ENCODE measurements at places on chromosomes 1 and 21.

DNA sequence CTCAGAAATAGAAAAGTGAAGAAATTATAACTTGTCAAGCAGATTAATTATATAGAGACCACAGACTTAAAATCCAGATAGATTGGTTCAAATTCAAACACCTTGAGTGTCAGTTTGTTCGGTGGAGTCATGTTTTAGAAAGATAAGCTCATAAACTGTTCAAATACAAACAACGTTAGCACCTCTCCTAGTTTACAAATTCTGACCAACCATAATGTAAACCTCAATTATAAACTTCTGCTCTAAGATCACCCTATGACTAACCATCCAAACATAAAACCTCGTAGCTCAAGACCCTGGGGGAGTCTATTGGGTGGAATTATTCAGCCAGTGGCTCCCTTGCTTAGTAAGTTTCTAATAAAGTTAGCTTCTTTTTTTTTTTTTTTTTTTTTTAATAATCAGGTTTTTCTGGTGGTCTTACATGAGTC, 12.4 kb downstream of the CBR1 start:
- no peak for DNase-seq

- no peak for DNase-seq
These were observed 25.5 kb upstream of the PSMG1 start for GRCh38 chr21:39208624-39209333.

GRCh38 chr1:192631749-192632148, 4.2 kb upstream of the RGS13 start:
- no peak for DNase-seq

DNA sequence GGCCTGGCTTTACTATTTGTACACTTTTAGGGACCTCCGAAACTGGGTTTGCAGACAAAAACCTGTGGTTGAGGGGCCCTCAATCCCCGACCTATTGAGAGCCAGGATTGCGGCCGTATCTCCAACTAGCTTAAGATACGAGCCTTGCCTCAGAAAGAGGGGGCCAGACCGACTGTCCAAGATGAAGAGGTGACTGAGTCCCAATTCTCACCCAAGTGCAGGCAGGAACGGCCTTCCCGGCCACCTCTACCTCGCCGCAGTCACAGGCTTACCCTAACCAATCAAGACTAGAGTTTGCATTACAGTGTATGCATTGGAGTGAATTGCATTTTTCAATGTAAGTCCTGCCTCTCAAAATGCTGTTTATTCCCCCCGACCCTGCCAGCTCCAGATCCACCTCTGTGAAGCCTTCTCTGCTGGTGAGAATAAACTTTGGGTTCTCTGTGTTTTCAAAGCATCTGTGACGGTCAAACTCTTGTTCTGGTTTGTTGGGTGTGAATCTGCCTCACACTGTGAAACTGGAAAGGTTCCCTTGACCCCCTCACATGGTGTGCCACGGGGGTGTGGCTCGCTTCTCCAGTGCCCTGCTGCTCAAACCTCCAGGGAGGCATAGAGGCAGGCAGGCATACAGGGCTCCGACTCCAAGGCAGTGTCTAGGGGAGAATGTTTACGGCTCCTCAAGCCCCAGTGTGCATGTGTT, 62.2 kb upstream of the WLS start:
- no peak for DNase-seq

DNA sequence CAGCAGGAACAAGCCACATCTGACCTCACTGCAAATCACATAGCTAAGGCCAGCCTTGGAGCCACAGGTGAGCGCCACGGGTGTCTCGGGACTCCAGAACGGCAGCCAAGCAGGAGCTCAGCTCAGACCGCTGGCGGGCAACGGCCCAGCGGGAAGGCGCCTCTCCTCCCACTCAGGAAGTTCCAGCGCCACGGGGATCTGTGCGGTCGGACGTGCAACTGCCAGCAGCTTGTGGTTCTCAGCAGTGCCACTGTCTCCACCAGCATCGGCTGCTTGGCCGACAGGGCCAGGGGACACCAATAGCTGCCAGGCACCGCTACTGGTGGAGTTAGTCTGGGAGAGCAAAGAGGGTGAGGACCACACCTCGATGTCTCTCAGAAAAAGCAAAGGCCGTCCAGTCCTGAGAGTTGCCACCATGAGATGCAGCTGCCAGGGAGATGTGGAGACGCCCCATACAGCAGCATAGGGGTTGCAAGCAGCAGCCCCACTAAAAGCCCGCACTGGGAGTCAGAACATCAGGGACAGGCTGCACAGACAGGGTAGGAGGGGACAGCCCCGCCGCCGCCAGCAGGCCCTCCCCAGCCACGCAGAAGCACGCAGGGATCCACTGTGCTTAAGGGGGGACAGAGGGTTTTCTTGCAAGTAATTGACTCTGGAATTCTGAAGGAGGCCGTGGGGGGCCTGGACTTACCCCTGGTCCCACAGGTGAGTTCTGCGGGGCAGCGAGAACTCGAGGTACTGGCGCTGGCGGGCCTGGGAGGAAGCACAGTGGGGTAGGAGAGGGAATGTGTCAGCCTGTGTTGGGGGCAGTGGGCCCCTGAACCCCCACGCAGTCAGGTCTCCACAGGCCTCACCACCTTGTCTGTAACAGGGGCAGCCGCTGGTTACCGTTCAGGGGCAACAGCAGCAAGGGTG, 83.5 kb downstream of the NPHP4 start:
- no peak for DNase-seq

DNA sequence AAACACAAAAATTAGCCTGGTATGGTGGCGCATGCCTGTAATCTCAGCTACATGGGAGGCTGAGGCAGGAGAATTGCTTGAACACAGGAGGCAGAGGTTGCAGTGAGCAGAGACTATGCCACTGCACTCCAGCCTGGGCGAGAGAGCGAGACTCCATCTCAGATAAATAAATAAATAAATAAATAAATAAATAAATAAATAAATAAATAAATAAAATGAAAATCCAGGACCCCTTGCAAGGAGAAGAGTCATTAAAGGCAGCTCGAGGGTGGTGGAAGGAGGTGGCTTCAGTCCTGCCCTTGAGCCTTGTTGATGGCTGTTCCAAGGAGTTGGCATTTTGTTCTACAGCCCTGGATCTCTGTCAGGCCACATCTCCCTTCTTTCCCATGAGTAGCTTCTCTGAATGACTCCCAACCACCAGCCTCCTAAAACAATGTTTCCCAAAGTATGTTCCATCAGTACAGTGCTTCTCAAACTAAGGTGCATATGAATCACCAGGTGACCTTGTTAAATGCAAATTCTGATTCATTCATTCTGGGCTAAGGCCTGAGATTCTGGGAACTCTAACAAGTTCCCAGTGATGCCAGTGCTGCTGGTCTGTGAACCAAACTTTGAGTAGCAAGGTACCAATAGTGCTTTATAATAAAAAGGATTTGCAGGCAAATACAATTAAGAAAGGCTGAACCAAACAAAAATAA, 99.0 kb downstream of the KCNN3 start:
- no peak for DNase-seq

DNA sequence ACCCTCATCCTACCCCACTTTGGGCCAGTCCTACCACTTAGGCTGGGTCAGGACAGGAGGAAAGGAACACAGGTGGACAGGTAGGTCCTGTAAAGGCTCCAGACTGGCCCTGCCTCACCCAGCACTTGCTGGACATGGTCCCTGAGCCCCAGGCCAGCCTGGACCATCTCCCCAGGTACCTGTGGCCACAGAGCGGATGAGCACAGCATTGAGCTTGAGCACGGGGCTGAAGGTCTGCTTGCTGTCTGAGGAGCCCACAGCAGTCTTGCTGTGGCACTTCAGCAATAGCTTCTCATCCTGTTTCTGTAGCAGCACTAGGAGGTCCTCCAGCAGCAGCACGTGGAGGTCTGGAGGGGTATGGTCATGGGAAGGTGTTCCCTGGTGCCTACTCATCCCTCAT, 23.3 kb downstream of the LRRC71 start:
- no peak for DNase-seq

DNA sequence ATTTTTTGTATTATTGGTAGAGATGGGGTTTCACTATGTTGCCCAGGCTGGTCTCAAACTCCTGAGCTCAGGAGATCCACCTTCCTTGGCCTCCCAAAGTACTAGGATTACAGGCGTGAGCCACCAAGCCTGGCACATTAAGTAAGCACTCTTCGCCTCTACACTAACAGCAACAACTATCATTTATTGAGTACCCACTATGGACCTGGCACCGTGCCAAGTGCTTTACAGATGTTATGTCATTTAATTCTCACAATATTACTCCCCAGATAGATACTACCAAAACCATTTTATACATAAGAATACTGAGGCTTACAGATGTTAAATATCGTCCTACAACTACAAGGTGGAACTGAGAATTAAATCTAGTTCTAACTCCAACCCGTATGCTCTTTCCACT, 50.1 kb downstream of the TUT4 start:
- no peak for DNase-seq

DNA sequence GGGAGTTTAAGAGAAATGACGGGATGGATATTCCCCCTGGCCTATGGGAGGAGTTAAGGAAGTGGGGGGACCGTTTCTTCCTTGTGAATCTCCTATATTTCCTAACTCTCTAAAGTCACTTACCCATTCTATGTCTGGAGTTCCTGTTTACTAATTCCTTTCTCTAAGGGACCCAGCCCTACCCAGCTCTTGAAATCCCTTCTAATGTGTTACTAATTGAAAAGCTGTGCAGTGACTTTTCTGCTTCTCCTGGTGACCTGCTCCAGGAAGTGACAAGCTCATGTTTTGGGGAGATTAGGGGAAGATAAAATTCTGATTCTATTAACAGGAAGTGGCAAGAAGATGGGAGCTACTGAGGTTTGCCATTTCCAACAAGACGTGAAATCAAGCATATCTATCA, 4.0 kb upstream of the SAMSN1 start:
- peak; percentile 44 for DNase-seq

- no peak for DNase-seq
These were observed 330.7 kb downstream of the SMYD3 start for GRCh38 chr1:246176126-246177024.

DNA sequence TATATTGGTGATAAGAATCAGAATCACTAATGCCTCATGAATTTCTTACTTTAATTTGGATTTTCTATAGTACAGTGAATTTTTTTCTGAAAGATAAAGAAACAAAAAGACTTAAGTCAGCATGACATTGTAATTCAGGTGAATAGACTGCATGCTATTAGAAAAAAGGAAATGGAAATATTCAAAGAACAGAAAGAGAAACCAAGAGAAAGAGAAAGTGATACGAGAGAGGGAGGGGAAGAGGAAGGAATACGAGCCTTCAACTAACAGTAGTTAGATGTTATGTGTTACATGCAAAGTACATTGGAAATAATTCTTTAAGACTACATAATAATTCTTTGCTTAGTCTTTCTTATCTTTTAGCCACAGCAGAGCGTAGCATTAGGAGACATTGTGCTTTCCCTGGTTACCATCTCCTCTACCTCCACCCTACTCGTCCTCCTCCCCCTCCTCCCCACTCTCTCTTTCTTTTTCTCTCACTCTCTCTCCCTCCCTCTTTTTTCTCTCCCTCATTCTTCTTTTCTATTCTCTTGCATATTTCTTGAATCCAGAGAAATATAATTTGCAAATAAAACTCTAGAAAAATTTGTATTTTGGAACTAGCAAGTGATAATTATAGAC, 46.4 kb upstream of the ADGRL4 start:
- no peak for DNase-seq

DNA sequence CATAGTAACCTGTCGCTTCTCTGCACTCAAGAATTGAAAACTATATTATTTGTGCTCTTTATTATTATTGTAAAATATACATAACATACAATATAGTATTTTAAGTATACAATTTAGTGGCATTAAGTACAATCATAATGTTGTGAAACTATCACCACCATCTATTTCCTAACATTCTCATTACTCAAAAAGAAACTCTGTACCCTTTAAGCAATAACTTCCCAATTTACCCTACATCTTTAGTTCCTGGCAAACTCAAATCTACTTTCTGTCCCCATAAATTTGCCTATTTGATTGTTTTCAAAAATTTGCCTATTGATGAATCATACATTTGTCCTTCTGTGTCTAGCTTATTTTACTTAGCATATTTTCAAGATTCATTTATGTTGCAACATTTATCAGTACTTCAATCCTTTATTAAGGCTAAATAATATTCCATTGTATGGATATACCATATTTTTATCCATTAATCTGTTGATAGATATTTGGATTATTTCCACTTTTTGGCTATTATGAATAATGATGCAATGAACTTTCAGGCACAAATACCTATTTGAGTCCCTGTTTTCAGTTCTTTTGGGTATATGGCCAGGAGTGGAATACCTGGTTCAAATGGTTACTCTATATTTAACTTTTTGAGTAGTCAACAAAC, 99.6 kb upstream of the DMRTA2 start:
- DNase-seq: no peak
